Stimulated activated CD4-positive, alpha-beta T cell treated with anti-CD3 and anti-CD28 coated beads, Interleukin-15, amount 100 ng/mL, for 48 hours (primary cell): ENCODE measurements at places on chromosomes 7 and 10.

DNA sequence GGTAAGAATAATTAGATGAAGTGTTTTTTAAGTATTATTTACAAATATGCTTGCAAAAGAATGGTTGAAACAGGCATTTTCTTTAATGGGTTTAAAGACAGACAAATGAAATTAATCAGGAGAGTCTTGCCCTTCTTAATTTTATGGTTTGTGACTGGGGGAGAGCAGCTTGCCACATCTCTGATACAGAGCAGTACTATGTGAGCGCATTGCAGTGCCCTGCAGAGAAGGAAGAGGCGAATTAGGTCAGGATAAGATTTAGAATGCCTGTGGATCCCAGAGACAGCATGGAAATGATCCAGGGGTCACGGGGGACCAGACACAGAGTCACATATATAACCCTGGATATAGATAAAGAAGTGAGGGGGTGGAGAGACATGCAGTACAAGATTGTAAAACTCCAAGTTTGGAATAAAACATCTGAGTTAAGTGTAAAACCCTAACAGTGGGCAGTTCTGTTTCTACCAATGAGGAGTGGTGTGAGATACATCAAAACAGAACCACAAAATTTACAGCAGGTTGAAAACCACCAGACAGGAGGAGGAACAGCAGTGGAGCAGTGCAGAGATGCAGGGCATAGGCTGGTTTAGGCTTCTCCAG is 125.5 kb downstream of the FAM204A start:
- DNase-seq, result no peak

DNA sequence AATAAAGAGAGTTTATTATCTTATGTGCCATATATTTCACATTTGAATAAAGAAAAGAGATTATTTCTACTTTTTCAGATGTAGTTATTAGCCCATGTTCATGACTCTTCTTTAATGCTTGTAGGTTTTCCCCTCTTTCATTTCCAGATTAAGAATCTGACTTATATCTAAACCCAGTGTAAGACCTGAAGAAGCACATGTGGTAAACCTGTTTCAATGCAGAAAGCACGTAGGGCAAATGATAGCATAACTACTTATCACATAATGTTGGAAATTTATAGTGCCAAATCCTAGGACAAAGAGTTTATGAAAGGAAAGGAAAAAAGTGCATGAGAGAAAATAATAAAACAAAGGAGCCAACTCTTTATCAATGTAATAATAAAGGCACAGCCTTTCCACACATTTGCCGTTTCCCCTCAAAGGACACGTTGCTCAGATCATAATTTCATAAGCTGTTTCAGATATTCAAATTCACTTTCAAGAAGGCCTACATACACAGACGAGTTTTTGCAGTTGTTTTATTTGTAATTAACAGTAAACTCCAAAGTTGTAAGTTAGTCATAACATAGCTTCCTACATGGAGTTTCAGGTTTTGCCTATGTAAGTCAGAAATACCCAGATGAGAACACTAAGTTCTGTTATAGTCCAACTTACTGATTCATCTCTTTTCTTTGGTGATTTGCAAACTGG is 88.8 kb upstream of the MDFIC start:
- DNase-seq, result no peak

- no peak for DNase-seq
Observed at GRCh38 chr7:45053401-45053800, 35.4 kb downstream of the NACAD start.

- no peak for DNase-seq
Observed at GRCh38 chr10:96401036-96401435, 42.2 kb upstream of the OPALIN start.

DNA sequence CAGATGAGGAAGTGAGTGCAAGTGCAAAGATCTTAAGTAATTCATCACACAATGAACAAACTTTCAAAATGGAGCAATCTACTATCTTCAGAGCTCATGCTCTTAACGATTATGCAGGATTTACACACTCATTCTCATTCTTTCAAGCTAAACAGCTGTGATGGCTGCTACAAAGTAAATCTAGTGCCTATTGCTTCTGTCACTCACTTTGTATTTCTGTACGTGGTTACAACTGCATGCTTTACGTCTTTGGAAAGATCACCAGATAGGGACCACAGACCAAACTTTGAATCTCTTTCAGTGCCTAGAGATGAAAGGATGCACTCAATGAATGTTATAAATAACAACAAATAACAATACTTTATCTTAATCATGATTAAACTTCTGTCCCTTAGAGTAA is 194.6 kb downstream of the MAGI2 start:
- DNase-seq, result no peak

DNA sequence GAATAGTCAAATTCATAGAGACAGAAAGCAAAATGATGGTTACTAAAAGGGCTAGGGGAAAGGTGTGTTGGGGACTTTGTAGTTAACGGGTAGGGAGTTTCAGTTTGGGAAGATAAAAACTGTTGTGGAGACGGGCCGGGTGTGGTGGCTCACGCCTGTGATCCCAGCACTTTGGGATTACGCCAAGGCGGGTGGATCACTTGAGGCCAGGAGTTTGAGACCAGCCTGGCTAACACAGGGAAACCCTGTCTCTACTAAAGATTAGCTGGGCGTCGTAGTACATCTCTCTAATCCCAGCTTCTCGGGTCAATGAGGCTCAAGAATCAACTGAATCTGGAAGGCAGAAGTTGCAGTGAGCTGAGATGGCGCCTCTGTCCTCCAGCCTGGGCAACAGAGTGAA is 30.8 kb downstream of the KPNA7 start:
- DNase-seq, result no peak

DNA sequence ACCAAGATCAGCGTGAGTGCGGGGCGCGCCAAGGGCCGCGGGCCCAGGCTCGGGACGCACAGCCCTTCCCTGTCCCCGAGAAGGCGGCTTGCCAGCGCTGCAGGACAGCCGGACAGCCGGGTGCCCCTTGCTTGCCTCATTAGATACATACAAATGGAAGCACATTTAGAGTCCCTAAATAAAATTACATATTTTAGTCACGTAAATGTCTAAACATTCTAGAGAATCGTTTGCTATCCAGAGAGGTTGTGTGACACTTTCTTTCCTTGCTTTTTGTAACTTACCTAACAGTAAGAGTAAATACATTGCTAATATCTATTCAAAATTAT is 4.8 kb downstream of the VSTM2A start:
- DNase-seq, result no peak
